Foreskin keratinocyte (primary cell): ENCODE measurements at places on chromosomes 5 and 9. TPM values are rescaled to one million over a fixed set of nuclear protein-coding genes. Genes with fewer than 3 reads are reported as not detected.

The LCN15 gene
- not detected in 2 replicates for total RNA-seq

The SLC45A2 gene
- not detected in 2 replicates for total RNA-seq

The EFNA5 gene
- total RNA-seq, result 5.3 and 6.3 TPM in 2 replicates

The TCF7 gene
- 0.63 and 0.88 TPM in 2 replicates for total RNA-seq

The PRRX2 gene
- total RNA-seq, result not detected in 2 replicates

DNA sequence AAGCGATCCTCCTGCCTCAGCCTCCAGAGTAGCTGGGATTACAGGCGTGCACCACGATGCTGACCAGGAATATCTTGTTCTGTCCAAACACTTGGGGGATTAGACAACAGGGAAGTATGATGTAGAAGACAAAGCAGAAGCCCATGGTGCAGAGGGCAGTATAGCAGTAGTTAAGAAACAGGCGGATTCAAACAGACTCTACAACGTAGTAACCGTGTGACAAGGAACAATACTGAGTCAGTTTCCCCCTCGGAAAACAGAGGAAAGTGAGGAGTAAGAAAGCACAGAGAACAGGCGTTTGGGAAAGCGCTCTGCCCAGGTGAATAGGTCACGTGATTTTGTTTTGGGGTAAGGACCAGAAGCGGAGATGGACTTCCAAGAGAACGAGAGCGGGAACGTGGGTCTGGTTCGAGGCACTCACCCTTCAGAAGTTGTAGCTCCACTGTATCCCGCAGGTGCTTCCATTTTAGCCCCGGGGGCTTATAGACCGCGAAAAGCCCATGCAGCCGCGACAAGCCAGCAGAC, 306 bp downstream of the TRUB2 start:
- no peak for DNase-seq

GRCh38 chr5:95773335-95774059, 42.4 kb downstream of the RHOBTB3 start:
- peak; percentile 77 for DNase-seq

GRCh38 chr9:114094971-114095370, 4.1 kb downstream of the KIF12 start:
- DNase-seq, result no peak

GRCh38 chr5:40630126-40630525, 49.6 kb upstream of the PTGER4 start:
- DNase-seq, result no peak

GRCh38 chr5:154265197-154265773, 74.8 kb downstream of the GALNT10 start:
- DNase-seq, result no peak

DNA sequence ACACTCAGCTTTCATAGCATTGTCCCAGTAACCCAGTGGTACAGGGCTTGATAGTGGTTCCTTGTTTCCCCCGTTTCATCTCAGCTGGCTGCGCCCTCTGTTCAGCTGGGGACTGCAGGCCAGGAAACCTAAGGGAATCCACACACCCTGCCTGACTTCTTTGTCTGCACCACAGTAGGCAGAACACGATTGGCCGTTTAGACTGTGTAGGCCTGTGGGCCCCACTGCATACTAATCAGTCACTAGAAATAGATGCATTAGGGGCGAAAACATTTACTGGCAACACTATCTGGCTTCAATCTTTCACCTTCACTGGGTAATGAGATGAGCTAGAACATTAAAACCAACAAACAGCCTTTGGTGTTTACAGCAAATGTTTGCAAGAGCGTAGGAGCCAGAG, 512.7 kb upstream of the BRINP1 start:
- no peak for DNase-seq

GRCh38 chr5:65101632-65102100, 332.9 kb downstream of the CWC27 start:
- DNase-seq, result no peak

DNA sequence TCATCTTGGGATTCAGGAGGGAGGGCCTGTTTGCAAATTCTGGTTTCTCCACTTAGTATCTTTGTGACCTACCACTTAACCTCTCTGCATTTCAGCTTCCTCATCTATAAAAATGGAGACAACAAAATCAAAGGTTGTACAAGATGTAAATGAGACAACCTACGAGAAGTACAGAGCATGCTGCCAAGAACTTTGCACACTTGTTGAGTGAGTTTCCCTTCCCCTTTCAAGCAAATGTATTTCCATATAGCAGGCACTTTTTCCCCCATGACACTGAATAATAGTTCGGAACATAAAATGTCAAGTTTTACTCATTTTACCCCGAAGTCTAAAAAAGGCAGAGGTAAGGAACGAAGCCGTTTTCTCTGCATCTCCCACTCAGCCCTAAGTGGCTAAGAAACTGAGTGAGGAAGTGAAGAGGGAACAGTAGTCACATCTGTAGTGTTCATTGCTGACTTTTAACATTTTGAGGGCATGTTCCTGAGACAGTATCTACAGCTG, 159.0 kb downstream of the TLE1 start:
- no peak for DNase-seq

DNA sequence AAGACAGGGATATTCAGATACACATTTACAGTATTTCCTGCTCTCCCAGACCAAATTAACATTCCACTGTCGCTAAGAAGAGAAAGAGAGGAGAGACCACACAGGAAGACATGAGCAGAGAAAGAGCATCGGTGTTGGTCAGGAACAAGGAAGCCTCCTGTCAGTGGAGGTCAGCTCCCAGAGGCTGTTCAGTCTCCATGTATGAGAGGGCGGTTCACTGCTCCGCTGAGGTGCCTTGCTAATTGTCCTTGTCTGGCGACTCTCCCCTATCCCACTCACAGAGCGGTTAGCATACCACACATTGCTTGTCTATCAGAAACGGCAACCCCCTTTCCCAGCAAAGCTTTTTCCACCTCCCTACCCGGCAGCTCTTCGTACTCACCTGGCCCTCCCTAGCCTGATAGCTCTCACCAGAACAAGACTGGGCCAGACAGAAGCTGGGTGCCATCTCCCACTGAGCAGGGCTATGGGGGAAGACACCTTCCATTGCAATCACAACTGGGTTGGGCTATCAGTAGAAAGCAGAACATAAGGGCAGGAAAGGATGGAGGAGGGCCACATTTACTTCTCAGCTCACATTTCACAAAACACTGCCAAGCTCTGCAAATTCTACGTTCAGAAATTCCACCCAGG, 58.6 kb upstream of the LMNB1 start:
- no peak for DNase-seq

- DNase-seq, result no peak
These were observed 10.9 kb downstream of the QRFP start for GRCh38 chr9:130885484-130886375.

DNA sequence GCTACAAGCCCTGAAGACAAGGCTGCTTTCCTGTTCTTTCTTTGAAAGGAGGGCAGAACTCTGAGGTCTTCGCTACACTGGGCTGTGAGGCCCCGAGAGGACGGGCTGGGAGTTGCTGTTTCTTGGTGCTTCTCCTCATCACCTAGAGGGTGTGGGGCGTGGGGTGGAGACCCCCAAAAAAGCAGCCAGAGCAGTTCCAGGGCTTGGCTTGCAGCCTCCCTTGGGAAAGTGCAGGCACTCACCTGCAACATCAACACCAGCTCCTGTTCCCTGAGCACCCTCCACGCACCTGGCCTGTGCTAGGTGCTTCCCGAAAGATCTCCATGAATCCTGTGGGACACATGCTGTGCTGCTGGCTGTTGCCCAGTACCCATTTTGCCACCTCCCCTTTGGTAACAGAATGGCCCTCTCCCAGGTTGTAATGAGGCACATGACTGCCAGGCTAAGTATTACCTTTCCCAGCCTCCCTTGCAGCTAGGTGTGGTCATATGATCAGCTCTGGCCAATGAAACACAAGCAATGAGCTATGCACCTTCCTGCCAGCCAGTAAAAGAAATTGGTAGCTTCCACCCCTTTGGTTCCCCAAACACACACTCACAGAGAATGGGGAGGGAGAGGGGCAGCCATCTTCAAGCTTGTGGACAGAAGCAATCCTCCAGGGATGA, 146.0 kb downstream of the C9orf50 start:
- DNase-seq, result no peak

- no peak for DNase-seq
These were observed 1.4 kb upstream of the PSIP1 start for GRCh38 chr9:15512204-15512603.

GRCh38 chr9:131640438-131641137, 95.3 kb downstream of the PRRT1B start:
- no peak for DNase-seq

DNA sequence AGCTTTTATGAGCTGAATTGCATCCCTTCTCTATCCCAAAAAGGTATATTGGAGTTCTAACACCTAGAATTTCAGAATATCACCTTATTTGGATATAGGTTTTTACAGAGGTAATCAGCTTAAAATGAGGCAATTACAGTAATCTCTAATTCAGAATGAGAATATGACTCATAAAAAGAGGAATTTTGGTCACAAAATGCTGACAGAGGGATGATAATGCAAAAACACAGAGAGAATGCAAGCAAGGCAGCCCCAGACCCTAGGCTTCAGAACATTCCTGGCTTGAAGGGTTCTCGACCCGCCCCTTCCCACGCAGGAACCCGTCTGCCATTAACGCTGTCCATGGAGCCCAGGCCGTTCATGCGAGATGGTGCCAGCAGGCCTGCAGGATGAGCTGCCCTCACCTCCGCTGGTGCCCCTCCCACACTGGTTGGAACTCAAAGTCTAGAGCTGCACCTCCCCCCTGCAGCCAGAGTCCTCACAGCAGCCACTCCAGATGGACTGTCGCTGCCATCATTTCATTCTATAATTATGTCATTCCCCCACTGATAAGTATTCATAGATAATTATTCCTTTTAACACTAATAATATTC, 1173.4 kb upstream of the ACO1 start:
- DNase-seq, result no peak

DNA sequence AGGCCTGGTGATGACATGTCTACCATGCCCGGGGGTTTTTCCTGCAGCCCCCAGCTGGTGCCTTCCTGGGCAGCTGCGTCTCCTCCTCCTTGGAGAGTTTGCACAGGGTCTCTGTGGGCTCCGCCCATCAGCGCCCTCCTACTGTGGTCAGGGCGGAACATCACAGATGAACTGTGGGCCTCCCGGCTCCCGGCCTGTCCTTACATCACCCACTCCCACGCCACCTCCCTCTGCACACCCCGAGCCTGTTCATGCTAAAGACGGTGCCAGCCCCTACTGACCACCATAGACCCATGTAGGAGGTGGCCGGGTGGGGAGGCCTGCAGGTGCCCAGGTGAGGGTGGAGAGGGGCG, 12.6 kb downstream of the GPSM1 start:
- DNase-seq, result no peak
